ENCODE measurements at places on chromosomes 5 and 9. TPM values are rescaled to one million over a fixed set of nuclear protein-coding genes. Genes with fewer than 3 reads are reported as not detected.

DNA sequence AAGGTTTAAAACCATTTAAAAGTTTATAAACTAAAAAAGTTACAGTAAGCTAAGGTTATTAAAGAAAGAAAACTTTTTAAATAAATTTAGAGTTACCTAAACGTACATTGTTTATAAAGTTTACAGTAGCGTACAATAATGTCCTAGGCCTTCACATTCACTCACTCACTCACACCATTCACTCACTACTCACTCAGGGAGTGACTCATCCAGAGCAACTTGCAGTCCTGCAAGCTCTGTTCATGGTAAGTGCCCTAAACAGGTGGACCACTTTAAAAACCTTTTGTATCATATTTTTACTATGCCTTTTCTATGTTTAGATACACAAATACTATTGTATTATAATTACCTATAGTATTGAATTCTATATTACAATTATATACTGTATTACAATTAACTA, 190.8 kb upstream of the RASA1 start:
- H3K4me1 ChIP-seq: 0 out of 2 replicates have a peak, but pooled peaks cover 2% of the 10 kb centered on the region
- no peak overlapping the region for H3K4me3 ChIP-seq
- no peak for DNase-seq
- H3K27me3 ChIP-seq: no peaks in the 10 kb centered on the region

GPSM1 gene
- 26.4 TPM for total RNA-seq

DNA sequence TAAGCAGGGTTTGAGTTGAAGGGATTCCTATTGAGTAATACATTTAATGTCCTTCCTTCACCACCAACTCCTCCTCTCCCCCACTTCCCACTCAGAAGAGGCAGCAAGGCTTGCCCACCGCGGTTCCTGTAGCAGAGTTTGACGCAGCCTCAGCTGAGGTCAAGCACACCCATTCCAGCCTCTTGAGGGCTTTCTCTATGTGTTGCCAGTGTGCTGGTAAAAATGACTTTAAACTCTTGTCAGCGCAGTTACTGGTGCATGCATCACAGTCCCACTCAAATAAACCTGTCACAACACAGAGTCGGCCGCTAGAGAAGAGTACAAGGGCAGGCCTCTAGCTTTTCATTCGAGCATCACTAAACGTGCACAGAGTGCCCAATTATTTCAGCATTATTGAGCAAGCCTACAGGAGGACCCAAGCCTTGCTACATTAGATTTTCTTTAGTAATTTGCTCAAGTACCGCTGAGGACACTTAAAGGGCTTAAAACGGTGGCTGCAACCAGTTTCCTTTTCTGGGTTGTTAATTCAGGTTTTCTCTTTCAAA, 79.6 kb downstream of the TLE4 start:
- no peak for DNase-seq
- no peak overlapping the region for H3K27ac ChIP-seq
- H3K27me3 ChIP-seq: no peaks in the 10 kb centered on the region
- no peaks in the 10 kb centered on the region for H3K4me1 ChIP-seq
- no peak overlapping the region for H3K4me3 ChIP-seq
- H3K36me3 ChIP-seq: no peaks in the 10 kb centered on the region

GRCh38 chr5:43973318-43973717, 370.3 kb downstream of the NNT start:
- no peaks in the 10 kb centered on the region for H3K36me3 ChIP-seq
- no peaks in the 10 kb centered on the region for H3K4me1 ChIP-seq

LCNL1 gene
- 0.44 TPM for total RNA-seq

DNA sequence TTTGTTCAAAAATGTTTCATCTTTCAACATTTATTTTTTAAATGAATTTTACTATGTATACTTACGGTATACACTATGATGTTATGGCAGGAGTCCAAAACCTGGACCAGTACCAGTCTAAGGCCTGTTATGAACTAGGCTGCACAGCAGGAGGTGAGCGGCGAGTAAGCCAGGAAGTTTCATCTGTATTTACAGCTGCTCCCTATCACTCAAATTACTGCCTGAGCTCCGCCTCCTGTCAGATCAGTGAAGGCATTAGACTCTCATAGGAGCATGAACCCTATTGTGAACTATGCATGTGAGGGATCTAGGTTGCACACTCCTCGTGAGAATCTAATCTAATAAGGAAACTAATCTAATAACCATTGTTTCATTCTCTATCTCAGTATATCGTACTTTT, 715.5 kb upstream of the PTPRD start:
- H3K36me3 ChIP-seq: no peaks in the 10 kb centered on the region
- no peak for DNase-seq
- H3K27me3 ChIP-seq: no peaks in the 10 kb centered on the region
- H3K27ac ChIP-seq: no peak overlapping the region

GRCh38 chr9:88996046-88996920, 5.0 kb downstream of the S1PR3 start:
- H3K27ac ChIP-seq: no peak overlapping the region
- no peak overlapping the region for H3K4me3 ChIP-seq
- peaks cover 7% of the 10 kb centered on the region for H3K4me1 ChIP-seq
- H3K27me3 ChIP-seq: no peaks in the 10 kb centered on the region
- H3K36me3 ChIP-seq: no peaks in the 10 kb centered on the region
- no peak for DNase-seq

DNA sequence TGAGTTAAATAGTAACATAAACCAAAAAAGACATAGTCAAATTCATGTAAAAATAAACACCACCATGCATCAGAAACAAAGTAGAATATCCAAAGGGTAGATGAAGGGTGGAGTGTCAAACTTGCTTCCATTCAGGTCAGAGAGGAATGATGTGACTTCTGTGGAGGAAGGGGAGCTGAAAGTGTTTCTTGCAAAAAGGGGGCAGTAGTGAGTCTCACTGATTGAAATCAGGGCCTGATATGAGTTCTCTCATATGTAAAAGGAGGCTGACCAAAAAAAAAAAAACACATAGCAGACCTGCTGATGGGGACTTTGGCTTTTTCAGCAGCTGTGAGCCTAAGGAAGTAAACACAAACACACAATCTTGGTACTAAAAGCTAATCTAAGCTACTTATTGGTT, 38.8 kb upstream of the RGMB start:
- H3K27me3 ChIP-seq: no peaks in the 10 kb centered on the region
- H3K4me3 ChIP-seq: no peak overlapping the region
- H3K27ac ChIP-seq: no peak overlapping the region
- no peaks in the 10 kb centered on the region for H3K36me3 ChIP-seq

DNA sequence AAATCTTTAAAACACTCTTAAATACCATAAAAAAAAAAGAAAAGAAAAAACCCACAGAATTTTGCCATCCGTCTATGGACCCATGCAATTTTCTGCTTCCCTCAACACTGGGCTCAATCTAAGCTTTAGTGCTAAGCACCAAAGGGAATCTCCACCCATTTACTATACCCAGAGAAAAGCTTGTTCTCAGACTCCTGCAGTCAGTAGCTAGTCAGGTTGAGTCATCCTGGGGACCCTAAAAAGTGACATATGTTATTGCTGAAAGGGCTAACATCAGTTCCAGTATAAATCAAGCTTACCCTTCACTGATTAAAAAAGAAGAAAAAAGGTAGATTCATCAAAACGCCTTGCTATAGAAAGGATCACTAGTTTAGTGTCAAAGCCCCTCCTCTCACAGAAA, 177.6 kb downstream of the MUSK start:
- H3K4me1 ChIP-seq: no peaks in the 10 kb centered on the region
- H3K27ac ChIP-seq: no peak overlapping the region
- H3K36me3 ChIP-seq: no peaks in the 10 kb centered on the region
- no peak for DNase-seq
- no peaks in the 10 kb centered on the region for H3K27me3 ChIP-seq

TMC1 gene
- 0.57 TPM for total RNA-seq

GPR150 gene
- not detected for total RNA-seq

DNA sequence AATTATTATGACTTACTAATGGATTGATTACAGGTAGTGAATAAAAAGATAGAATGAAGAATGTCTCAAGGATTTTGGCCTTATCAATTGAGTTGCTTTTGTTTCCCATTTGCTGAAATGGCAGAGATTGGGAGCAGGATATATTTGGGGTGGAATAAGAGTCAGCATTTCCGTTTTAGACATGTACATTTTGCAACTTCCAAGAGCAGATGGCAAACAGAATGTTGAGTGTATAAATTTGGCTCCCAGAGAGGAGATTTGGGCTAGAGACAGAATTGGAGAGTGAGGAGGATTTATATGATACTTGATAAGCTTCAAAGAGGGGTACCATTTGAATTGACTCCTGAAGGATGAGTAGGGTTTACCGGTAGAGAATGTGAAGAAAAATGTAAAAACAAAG, 437.9 kb upstream of the PAPPA start:
- no peak overlapping the region for H3K4me3 ChIP-seq
- no peak for DNase-seq
- no peaks in the 10 kb centered on the region for H3K36me3 ChIP-seq
- no peaks in the 10 kb centered on the region for H3K4me1 ChIP-seq
- H3K27me3 ChIP-seq: peaks cover 9% of the 10 kb centered on the region
- no peak overlapping the region for H3K27ac ChIP-seq

- peaks cover 15% of the 10 kb centered on the region for H3K36me3 ChIP-seq
- no peak overlapping the region for H3K4me3 ChIP-seq
- no peaks in the 10 kb centered on the region for H3K27me3 ChIP-seq
- H3K4me1 ChIP-seq: no peaks in the 10 kb centered on the region
Observed at GRCh38 chr9:4721736-4722135, 19.3 kb downstream of the AK3 start.

DNA sequence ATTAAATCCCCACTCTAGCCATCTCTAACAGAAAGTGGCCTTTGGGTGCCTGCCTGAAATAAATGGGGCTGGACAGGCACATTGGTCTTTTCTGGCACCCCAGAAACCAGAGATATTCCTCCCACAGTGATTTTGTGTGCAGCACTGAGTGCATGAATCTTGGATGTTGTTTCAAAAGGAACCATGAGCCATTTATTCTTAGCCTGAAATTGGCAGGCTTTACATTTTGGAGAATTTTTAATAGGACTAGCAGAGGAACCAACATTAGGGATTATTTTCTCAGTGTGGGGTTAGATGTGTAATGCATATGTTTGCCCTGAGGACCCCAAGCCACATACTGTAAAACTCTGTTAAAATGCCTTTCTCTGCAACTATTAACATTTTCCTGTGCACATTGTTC, 451.3 kb downstream of the NFIB start:
- DNase-seq: no peak
- no peaks in the 10 kb centered on the region for H3K4me1 ChIP-seq
- no peaks in the 10 kb centered on the region for H3K36me3 ChIP-seq
- no peak overlapping the region for H3K4me3 ChIP-seq
- no peak overlapping the region for H3K27ac ChIP-seq

GRCh38 chr5:96377167-96377566, 55.9 kb downstream of the PCSK1 start:
- no peaks in the 10 kb centered on the region for H3K4me1 ChIP-seq
- no peak for DNase-seq
- H3K27me3 ChIP-seq: peaks cover 25% of the 10 kb centered on the region

GRCh38 chr9:109907400-109907799, 127.4 kb downstream of the PALM2AKAP2 start:
- H3K4me3 ChIP-seq: no peak overlapping the region
- H3K4me1 ChIP-seq: peaks cover 19% of the 10 kb centered on the region
- no peak for DNase-seq

GABRB2 gene
- total RNA-seq: not detected

DNA sequence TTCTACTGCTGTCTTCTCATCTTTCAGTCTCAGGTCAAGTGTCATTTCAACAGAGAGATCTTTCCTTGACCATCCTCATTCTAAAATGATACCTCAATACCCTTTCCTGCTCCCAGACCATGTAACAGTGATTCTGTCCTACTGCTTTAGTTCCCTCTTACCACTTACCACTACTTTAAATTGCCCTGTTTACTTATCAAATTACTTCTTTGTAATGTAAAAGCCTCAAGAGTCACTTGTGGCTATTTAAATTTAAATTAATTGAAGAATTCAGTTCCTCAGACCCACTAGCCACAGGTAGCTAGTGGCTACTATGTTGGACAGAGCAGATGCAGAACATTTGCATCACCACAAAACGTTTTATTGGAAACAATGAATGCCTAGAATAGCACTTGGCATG, 217.3 kb downstream of the ADAMTS6 start:
- no peaks in the 10 kb centered on the region for H3K27me3 ChIP-seq
- DNase-seq: no peak
- no peaks in the 10 kb centered on the region for H3K36me3 ChIP-seq
- H3K27ac ChIP-seq: no peak overlapping the region
- no peaks in the 10 kb centered on the region for H3K4me1 ChIP-seq

DNA sequence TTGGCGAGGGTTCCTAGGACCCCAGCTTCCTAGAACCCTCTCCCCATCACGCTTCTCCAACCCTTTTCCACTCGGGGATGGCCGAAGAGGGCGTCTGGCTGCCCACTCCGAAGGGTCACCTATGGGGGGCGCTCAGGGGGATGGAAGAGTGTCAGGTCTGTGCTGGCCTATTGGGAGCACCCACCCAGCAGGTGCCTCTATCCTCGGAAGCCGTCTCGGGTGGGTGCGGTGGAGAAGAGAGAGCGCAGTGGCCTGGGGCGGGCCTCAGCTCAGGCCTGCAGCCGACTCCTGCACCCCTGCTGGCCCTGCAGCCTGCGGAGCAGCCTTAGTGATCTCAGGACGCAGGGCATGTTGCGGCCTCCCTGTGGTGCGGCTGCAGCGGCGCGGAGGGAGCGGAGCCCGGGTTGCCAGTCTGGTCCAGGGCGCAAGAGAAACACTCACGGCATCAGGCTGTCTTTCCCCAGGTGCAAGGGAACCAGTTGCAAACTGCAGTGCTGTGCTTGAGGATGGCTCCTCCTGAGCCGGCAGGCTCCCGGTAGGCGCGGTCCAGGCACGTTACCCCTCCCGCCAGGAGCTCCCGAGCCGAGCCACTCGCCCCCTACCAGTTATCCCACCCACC, 1.5 kb upstream of the IRX2 start:
- no peaks in the 10 kb centered on the region for H3K4me1 ChIP-seq
- H3K4me3 ChIP-seq: no peak overlapping the region
- DNase-seq: no peak
- no peaks in the 10 kb centered on the region for H3K36me3 ChIP-seq
- H3K27ac ChIP-seq: no peak overlapping the region
- no peaks in the 10 kb centered on the region for H3K27me3 ChIP-seq

DNA sequence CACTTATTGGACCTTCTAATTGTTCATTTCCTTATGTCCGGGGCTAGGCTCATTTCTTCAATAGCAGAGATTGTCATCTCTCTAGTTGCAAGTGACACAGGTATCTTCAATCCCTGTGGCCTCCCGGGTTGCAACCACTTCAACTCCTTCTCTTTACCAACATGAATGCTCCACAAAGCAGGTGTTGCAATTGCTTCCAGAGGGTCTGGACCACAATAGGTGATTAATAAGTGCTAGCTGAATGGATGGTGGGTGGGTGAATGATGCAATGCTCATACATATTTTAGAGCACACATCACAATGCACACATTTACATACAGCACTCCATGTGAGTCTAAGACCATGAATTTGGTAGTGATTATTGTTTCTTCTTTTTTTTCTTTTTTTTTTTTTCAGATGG, 2.6 kb downstream of the CEMIP2 start:
- DNase-seq: no peak
- no peak overlapping the region for H3K27ac ChIP-seq
- H3K4me1 ChIP-seq: peaks cover 44% of the 10 kb centered on the region
- no peaks in the 10 kb centered on the region for H3K36me3 ChIP-seq
- H3K27me3 ChIP-seq: no peaks in the 10 kb centered on the region

GRCh38 chr9:21030389-21031035, 928 bp downstream of the HACD4 start:
- no peak overlapping the region for H3K27ac ChIP-seq
- H3K4me1 ChIP-seq: no peaks in the 10 kb centered on the region
- no peaks in the 10 kb centered on the region for H3K36me3 ChIP-seq
- no peaks in the 10 kb centered on the region for H3K27me3 ChIP-seq
- no peak for DNase-seq

All from HCT116 (cell line).